ENCODE measurements at places on chromosomes 6 and 20.

GRCh38 chr6:50744976-50745375 is 31.6 kb downstream of the TFAP2D start:
- DNase-seq, result no peak

DNA sequence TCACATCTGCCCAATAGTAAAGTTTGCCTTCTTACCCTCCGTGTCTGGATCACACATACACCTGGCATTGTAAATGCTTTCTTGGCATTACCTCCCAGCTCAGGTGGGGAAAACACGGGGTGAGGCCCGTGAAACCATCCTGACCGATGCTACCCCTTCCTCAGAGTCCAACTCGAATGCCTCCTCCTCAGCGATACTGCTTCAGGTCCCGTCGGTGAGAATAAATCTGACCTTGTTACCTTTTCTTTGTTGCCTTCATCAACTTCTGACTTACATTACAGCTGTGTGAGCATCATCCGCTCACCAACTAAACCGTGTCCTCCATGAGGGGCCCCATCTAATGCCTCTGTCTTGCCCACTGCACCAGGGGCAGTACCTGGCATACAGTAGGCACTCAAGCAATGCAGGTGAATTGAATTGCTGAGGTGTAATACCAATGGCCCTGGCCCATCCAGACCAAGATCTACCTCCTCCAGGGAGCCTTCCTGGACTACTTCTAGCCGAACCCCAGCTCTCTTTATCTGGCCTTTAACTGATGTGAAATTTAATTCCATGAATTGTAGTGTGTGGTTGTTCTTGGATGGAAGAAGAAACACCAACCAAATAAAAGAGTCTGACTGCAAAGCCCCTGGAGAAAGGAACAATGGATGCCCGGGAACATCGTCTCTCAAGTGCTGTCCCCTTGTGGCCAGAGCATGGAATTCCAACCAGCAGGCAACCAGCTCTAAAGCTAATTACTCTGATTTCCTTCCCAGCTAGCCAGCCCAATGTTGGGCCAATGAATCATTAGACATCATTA is 141.5 kb downstream of the ANKRD60 start:
- peak; percentile 64 for DNase-seq

DNA sequence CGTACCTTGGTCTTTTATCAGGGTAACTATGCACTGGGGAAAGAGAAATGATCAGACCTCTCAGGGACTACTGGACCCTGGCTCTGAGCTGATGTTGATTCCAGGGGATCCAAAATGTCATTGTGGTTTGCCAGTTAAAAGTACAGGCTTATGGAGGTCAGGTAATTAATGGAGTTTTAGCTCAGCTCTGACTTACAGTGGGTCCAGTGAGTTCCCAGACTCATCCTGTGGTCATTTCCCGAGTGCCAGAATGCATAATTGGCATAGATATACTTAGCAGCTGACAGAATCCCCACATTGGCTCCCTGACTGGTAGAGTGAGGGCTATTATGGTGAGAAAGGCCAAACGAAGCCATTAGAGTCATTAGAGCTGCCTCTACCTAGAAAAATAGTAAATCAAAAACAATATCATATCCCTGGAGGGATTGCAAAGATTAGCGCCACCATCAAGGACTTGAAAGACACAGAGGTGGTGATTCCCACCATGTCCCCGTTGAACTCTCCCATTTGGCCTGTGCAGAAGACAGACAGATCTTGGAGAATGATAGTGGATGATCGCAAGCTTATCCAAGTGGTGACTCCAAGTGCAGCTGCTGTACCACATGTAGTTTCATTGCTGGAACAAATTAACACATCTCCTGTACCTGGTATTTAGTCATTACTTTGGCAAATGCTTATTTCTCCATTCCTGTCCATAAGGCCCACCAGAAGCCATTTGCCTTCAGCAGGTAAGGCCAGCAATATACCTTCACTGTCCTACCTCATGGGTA is 152.4 kb downstream of the THBS2 start:
- DNase-seq, result no peak

GRCh38 chr20:47067776-47068175 is 173.1 kb downstream of the EYA2 start:
- no peak for DNase-seq

DNA sequence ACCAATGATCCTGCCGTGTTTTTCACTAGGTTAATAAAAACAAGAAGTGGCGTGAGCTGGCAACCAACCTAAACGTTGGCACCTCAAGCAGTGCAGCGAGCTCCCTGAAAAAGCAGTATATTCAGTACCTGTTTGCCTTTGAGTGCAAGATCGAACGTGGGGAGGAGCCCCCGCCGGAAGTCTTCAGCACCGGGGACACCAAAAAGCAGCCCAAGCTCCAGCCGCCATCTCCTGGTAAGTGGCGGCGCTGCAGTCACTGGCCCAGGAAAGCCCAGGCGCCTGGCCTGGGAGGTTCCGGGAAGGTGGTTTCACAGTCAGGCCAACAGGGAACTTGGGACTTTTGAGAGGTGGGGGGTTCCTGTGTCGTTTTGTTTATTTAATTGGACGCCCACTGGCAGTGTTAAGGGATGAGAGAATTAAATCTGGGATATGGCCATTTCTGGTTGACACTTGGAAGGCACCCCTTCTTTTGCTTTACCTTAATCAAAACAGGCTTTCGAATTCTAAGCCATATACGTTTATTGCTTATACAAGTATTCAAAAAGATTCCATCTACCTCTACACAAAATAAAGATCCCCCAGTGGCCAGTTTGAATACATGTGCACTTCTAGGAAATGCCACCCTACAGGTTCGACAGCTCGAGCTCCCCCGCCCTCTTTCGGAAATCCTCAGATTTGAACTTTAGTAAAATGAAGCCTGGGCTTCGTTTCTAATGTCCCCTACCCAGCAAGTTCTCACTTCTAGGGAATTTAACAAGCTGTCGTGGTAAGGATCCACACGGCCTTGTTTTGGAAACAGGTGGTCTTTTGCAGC is 138.9 kb downstream of the TMEM242 start:
- DNase-seq, result peak; percentile 39

DNA sequence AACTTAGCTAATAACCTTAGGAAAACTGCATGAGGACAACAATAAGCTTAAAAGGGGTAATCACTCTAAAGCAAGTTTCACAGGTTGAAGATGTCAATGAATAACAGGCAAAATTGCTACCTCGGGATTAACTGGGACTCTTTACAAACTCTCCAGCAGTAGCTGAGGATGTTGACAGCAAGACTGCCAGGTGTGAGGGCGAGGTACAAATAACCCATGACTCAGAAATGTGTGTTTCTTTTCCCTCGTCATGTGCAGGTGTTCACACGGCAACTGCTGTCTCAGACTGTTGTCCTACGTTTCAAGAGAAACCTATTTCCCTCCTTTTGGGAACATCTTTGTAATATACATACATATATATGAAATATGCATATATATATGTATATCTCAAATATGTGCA is 15.9 kb downstream of the BCAS1 start:
- DNase-seq, result no peak

GRCh38 chr6:88380083-88380482 is 213.9 kb upstream of the CNR1 start:
- DNase-seq, result no peak

- DNase-seq, result no peak
Measured at GRCh38 chr6:30862156-30862875, 22.0 kb upstream of the DDR1 start.
